T-helper 17 cell (primary cell): ENCODE measurements at places on chromosomes 7 and 10.

DNA sequence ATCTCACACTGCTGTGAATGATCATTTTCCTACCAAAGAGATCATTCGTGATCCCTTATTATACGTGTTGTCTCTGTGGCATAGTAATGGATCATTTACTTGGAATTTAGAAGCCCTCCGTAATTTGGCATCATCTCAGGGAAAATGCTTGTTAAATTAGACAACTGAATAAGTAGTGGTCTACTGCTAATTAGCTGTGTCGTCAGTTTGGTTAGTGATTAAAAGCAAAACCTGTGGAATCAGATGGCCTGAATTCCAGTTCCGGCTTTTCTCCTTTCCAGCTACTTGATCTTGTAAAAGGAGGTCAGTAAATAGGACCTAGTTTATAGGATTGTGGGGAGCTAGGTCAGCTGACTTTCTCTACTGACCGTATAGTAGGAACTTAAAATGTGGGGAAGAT lies 65.6 kb downstream of the RBM33 start:
- DNase-seq = no peak

DNA sequence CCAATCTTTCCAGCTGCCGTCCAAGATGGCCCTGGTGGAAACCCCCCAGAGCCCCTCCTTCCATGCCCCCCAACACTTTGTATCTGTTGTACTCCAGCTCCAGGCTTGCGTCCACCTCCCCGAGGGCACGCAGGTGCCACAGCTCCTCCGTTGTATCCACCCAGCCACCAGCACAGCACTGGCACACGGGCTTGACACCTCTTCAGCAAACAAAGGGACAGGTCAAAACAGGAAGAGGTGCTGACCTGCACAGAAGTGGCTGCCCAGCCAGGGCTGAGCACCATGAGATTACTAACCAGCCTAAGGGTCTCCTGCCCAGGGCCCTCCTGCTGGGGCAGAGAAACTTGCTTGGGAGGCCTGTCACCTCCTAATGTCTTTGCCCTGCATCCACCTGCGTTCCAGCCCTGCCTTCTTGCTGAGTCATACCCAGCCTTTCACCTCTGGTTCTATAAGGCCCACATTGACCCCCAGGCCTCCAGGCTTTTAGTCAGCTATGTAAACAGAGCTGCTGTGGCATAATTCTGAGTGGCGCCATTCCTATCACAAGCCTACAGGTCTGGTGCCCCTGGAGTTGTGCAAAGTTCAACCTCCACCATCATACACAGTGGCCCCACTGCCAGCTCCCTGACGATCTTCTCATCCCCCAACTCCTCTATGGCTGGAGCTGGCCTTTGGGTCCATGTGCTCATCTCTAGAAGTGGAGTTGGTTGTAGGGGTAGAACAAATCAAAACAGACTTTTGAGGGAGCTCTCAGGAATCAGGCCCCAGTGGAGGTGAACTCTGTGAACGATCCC lies 20.9 kb downstream of the SLC29A3 start:
- no peak for DNase-seq

GRCh38 chr10:77850620-77851231 lies 75.8 kb downstream of the DLG5 start:
- no peak for DNase-seq

DNA sequence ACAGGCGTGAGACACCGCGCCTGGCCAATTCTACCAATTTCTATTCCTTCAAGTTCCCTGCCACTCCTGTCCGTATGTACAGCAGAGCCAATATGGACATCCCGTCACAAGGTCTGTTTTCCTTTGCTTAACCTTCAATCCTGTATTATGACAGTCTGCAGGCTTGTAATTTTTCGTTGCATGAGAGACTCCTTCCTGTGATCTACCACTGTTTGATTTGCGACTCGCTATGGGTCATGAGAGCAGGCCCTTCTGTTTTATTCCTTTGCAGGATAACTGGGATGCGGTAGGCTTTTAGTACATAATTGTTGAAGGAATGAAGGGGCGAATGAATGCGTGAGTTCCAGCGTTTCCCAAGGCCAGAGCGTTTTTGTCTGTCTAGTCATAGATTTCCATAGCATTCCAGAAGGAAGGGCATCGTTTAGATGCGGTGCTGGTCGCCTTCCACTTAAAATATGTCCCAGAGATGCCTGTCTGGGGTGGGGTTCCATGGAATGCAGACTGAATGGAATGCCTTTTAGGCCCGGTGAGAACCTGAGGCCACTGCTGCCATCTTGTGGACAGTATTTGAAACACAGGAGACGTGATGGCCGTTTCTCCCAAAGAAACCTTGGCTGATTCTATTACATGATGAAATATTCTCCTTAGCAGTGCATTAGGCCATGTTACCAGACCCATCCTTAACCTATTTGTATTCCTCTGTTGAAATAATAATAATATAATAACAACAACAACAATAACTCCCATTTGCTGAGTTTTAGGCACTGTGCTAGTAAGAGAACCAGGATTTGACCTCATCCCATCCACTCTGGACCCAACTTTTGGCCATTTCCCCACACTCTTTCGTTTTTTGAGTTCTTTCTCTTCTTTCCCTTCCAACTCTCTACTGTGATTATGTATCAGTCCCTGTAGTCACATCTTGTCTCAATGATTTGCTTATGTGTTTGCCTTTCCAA lies 193.2 kb downstream of the MYOF start:
- peak; percentile 18 for DNase-seq

DNA sequence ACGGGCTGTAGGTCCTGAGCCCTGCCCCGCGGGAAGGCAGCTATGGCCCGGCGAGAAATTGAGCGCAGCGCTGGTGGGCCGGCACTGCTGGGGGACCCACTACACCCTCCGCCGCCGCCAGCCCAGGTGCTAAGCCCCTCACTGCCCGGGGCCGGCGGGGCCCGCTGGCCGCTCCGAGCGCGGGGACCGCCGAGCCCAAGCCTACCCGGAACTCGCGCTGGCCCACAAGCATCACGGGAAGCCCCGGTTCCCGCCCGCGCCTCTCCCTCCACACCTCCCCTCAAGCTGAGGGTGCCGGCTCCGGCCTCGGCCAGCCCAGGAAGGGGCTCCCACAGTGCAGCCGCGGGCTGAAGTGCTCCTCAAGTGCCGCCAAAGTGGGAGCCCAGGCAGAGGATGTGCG lies 5.5 kb upstream of the CACUL1 start:
- no peak for DNase-seq

DNA sequence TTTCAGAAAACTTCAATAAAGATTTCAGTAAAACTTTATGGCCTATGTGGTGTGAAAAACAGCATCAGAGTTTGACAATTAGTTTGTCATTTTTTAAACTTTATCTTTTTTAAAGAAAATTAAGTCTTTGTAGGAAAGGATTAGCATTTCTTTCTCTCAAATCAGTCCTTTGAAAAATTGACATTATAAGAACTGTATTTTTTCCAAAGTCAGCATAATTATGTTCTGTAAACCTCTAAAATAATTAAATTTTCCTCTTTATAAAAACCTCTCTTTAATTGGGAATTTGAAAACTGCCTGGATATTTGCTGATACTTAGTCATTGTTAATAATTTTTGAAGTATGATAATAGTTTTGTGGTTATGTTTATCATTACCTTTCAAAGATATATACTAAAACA lies 226.7 kb upstream of the KAT6B start:
- DNase-seq = no peak

DNA sequence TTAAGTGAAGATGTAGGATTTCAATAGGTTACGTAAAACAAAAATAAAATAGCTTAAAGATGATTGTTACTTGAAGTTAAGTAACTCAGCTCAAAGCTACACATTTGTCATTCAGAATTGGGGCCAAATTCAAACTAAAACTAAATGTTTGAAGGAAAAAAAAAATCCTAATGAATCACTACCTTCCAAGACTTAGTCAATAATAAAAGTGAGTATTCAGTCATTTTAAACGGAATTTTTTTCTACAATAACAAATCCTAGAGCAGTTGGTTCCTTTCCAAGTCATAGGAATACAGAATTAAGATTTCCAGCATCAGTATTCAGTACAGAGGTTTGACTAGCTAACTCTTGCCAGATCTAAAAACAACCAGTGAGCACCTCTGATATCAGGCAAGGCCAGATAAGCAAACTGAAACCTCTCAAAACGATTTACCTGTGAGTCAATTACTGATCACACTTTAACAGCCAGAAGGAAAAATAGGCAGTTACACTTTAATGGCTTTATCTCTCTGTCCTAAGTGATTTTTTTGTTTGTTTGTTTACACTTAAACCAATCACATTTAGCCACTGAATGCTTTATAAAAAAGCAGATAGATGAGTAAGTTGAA lies 669.8 kb upstream of the ANKRD30A start:
- no peak for DNase-seq

GRCh38 chr7:7706556-7707172 lies 11.7 kb downstream of the RPA3 start:
- DNase-seq = no peak

- DNase-seq = no peak
These were observed 24.0 kb upstream of the INPP5F start for GRCh38 chr10:119701861-119702260.

GRCh38 chr10:17453373-17454091 lies 863 bp downstream of the ST8SIA6 start:
- DNase-seq = peak; percentile 22

GRCh38 chr7:117116211-117116610 lies 162.9 kb downstream of the ST7 start:
- DNase-seq = no peak

DNA sequence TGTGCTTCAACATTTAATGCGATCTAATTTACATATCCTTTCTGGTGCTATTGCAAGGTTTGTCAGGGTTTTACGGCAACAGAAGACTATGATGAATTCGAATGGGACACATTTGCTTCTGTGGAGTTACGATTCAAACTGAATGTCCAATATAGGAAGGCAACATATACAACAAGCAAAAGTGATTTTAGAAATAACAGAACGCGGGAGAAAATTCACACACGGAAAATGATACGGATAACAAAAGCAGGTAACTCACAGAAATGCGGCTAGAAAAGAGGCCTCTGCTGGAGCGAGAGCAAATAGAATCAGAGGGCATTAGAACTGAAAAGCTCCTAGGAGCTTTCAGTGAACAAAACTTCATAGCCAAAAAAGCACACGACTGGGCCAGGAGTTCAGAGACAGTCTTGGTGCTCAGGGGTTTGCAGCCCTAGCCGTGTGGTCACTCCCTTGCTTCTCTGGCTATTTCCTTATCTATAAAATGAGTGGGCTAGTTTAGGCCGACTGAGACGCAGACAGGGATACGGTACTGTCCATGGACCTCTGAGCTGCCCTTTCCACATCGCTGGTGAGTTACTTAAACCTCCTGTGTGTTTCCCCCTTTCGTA lies 557 bp upstream of the TAX1BP1 start:
- DNase-seq = no peak

GRCh38 chr10:100969187-100970075 lies at the start of gene SEMA4G:
SEMA4G (plus strand) TSS chr10:100969504; CDS start chr10:100972913, 3,409 bp downstream.
- peak; percentile 26 for DNase-seq

DNA sequence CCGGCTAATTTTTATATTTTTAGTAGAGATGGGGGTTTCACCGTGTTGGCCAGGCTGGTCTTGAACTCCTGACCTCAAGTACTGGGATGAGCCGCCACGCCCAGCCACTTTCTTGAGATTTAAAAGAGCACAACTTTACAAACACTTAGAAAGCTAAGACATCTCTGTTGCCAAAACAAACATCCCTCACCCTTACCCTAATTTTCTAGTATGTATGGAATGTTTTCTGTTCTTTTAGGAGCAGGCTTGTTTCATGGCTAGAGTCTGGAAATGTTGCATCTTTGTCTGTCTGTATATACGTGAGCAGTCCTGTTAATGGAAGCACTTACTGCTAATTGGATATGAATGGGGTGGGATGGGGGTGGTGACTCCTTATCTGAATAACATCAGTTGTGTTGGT lies 2.9 kb downstream of the OLAH start:
- DNase-seq = no peak

DNA sequence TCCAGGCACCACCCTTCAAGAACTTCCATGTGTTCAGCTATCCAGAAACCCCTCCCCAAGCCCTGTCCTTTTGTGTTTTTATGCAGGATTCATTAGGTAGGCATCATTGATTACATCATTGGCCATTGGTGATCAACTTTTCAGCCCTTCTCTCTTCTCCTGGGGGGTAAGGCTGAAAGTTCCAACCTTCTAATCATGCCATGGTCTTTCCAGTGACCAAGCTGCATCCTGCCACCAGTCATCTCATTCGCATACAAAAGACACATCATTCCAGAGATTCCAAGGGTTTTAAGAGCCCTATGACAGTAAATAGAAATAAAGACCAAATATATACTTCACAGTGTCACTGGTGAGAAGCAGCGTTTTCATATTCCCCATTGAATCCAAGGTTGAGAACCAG lies 48.2 kb downstream of the DNAJC12 start:
- no peak for DNase-seq

- DNase-seq = no peak
These were observed 55.3 kb downstream of the EXOC6 start for GRCh38 chr10:92903633-92904032.

GRCh38 chr10:116845823-116846222 lies 3.5 kb upstream of the ENO4 start:
- DNase-seq = no peak

- no peak for DNase-seq
These were observed 2.4 kb upstream of the HOXA10 start for GRCh38 chr7:27176524-27176845.

GRCh38 chr10:48684463-48684791 lies 246 bp upstream of the WDFY4 start:
- no peak for DNase-seq

DNA sequence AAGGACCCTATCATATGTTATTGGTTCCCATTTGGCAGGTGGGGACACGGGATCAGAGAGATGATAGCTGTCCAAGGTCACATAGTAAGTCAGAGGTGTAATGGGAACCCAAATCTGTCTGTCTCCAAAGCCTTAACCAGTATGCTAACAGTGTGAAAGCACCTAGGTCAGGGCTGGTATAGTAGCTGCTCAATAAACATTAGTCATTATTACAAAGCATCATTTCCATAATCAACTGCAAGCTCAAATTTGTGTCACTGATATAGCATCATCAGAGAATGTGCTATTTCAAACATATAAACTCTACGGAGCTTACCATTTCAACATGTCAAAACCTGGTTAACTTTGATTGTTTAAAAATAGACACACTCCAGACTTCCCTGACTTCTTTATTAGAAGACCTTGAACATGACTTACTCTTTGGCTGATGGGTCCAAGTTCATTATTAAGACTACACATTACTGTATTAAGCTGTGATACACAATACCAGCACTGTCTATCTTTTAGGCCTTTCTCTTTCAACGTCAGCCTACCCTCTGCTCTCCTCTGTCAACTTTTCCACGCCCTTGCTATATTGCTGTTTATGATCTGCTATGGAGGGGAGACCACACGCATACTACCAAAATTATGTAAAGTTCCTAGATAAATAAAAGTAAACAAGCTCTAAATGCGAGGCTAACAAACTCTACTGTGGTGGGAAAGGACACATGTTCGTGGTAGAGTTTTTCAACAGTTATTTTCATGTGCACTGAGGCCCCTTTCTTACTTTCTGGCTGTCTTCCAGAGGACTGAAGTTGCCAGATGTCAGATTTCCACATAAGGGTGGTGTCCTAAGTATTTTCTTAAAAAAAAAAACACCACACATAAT lies 33.6 kb downstream of the DNMBP start:
- DNase-seq = no peak

DNA sequence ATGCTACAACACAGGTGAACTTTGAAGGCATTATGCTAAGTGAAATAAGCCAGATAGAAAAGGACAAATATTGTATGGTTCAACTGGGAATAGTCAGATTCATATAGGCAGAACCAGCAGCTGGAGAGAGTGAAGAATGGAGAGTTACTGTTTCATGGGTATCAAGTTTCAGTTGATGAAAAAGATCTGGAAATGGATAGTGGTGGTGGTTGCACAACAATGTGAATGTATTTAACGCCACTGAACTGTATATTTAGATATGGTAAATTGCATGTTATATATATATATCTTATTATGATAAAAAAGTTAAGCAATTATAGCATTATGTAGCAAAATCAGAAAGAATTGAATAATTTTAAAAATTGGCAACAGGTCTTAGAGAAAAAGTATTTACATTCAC lies 3.9 kb downstream of the LMBR1 start:
- DNase-seq = no peak
